NCI-H345 (cell line): ENCODE measurements at places on chromosomes 5 and 9.

GRCh38 chr5:178145965-178146820 is 7.5 kb downstream of the NHP2 start:
- peak; percentile 65 for DNase-seq

- DNase-seq, result no peak
Measured at GRCh38 chr5:143923634-143924266, 111.8 kb downstream of the HMHB1 start.

GRCh38 chr9:22237497-22238363 is 208.9 kb upstream of the DMRTA1 start:
- no peak for DNase-seq

- DNase-seq, result no peak
Measured at GRCh38 chr5:51810592-51810991, 427.3 kb downstream of the ISL1 start.

GRCh38 chr9:75432386-75432785 is 344.1 kb downstream of the OSTF1 start:
- no peak for DNase-seq

GRCh38 chr5:143801252-143801939 is 10.6 kb upstream of the HMHB1 start:
- DNase-seq, result no peak

DNA sequence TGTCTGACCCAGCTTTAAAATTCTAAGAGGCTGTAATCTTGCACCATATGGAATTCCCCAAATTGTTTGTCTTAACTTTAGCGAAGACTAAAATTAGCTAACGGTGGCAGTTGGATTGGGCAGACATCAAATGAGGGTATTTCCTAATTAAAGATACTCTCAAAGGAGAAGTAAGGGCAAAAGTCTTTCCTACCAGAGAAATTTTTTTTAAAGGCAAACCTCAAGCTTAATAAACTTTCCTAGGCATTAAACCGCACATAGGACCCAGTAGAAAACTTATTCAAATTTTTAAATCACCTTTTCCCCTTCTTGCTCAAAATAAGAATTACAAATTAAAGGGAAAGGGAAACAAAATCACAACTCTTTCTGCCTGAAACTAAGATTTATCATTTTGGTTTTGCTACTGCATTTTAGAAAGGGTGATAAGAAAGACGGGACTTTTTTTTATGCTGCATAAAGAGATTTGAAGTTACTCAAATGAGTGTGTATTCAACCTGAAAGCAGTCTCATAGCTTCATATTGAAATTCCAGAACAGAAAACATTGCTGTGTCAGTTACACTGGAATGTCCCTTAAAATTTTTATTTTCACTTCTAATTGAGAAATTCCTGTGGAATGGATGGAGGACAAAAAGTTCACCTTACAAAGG is 189.1 kb upstream of the PTGER4 start:
- no peak for DNase-seq

GRCh38 chr9:4740388-4740637 is 689 bp downstream of the AK3 start:
- DNase-seq, result peak; percentile 43

GRCh38 chr5:150562832-150563231 is 54.9 kb downstream of the NDST1 start:
- DNase-seq, result peak; percentile 21

DNA sequence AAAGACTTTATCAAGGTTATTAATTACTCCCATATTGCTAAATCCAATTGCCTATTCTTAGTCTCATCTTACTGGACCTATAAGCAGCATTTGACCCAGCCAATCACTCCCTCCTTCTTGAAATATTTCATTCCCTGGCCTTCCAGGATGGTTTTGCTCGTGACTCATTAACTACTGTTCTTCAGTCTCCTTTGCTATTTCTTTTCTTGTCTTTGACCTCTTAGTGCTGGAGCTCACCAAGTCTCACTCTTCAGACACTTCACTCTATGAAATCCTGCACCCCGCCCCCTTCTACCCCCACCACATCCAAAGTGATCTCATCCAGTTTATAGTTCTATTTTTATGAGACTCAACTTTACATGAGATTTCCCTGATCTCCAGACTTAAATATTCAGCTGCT is 803.1 kb upstream of the WWC1 start:
- DNase-seq, result no peak

- no peak for DNase-seq
Measured at GRCh38 chr5:35282810-35283209, 52.5 kb upstream of the PRLR start.

DNA sequence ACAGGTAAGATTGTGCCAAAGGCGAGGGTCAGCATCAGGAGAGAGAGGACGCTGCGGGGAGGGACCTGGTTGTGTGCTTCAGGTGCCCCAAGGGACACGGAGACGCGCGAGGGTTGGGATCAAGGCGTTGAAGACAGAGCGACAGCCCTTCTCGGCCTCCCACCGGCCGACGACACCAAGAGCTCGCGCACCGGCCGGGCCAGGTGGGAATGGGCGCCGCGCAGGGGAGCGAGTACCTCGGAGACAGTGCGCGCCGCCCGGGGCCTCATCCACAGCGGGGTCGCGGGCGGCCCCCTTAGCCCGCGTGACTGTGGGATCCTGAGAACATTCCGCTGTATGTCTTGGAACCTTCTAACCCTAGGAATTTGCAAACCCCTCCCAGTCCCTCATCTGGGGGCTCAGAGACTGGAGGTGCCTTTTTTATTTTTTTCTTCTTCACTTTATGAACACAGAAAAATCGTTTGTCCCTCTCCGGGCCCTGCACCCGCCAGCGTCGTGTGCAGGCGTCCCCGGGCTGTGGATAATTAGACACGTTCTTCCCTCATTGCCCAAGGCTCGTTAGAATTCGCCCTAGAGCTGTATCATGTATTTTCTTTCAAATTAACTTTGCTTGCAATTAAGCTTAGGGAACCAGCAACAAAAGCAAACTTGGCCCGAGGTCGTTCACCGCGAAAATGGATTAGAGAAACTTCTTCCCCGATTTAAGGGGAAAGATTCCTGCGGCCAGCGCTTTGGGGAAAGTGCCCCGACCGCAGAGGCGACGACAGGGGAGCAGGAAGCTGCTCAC is 4.8 kb downstream of the FOXE1 start:
- DNase-seq, result no peak

GRCh38 chr5:54580997-54581811 is 63.6 kb downstream of the SNX18 start:
- no peak for DNase-seq

DNA sequence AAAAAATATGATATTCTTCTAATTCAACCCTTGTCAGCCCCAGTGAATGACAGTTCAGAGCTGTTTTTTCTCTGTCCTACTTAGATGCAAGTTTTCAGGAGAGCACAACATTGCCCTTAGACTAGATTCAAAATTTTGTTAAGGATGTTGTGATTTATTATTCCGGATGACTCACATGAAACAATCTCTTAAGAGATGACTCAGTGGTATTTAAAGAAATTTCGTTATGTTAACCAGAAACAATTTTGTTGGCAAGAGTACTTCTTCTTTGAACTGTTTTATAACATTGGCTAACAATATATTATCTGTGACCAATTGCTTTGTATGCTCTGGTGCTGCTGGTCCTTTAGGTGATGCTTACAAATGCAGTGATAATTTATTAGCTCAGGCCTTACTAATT is 132.0 kb downstream of the IZUMO3 start:
- DNase-seq, result no peak

DNA sequence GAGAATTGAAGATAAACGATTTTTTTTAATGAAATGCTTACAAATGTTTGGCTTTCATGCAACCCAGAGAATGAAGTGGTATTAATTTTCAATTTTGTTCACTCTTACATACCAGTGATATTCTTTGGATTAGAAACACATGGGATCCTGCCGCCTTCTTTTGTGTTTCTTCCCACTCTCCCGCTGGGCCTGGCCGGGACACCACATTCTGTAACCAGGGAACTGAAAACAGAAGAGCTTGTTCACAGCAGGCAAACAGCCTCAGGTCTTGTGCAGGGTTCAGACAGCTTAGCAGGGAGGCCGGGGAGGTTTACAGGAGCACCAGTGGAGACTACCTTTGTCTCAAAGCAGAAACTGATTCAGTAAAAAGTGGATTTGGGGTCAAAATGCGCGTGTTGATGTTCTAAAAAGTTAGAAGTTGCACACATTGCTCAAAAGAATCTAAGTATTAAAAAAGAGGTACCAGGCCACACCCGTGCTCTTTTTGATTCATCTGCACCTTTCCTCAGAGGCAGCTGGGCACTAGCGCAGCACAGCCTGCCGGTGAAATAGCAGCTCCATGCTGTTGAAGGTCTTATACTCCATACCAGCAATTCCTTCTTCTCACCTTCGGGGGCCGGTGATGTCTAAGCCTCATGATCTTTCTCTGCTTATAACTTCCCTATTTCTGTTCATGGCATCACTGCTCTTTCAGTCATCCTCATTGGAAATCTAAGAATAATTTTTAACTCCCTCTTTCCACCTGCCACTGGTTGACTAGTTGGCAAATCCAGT is 67.1 kb downstream of the GRAMD2B start:
- no peak for DNase-seq

- DNase-seq, result peak; percentile 6
Measured at GRCh38 chr5:77824981-77825380, 48.8 kb upstream of the TBCA start.

DNA sequence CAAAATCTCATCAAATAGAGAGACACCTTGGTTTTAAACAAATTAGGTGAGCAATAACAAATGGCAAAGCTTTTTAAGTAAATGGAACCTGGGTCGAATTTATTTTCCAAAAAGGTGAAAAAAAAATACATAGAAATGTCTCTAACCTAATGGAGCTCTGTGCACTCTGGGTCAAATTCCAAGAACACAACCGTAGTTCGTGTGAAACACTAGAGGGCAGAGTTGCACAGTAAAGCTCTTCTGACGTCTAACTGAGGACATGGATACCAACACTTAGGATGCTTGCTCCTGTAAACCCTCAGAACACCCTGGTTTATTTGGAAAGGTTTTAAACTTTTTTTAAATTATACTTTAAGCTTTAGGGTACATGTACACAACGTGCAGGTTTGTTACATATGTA is 18.9 kb downstream of the MARCHF11 start:
- peak; percentile 80 for DNase-seq

- DNase-seq, result no peak
Measured at GRCh38 chr5:72071906-72072305, 35.4 kb upstream of the MAP1B start.

DNA sequence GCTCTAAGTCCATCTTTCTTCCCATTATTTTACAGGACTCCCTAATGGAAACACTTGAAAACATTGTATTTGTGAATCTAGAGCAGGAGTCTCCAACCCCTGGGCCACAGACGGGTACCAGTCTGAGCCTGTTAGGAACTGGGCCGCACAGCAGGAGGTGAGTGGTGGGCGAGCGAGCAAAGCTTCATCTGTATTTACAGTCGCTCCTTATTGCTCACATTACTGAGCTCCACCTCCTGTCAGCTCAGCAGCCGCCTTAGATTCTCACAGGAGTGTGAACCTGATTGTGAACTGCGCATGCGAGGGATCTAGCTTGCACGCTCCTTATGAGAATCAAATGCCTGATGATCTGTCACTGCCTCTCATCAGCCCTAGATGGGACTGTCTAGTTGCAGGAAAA is 111.0 kb downstream of the MED27 start:
- no peak for DNase-seq

DNA sequence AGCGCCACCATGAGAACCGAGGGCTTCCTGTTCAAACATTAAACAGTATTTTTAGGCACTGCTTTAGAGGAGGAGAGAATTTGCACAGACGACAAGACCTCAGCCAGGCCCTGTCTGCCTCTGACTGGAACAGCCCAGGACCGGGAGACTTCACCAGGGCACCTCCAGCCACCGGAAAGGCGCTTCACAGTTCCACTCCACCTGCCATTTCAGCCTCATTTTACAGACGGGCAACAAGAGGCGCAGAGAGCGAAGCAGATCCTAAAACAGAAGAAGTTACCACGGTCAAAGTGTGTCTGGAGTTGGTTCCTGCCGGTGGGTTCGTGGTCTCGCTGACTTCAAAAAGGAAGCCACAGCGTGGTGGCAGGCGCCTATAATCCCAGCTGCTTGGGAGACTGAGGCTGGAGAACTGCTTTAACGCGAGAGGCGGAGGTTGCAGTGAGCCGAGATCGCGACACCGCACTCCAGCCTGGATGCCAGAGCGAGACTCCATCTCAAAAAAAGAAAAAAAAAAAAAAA is 28.4 kb downstream of the COL23A1 start:
- no peak for DNase-seq

- no peak for DNase-seq
Measured at GRCh38 chr5:87229780-87230179, 37.9 kb upstream of the RASA1 start.

- no peak for DNase-seq
Measured at GRCh38 chr5:58300346-58300895, 159.5 kb downstream of the PLK2 start.
